GDM1 (cell line): ENCODE measurements at places on chromosomes 3 and 15.

DNA sequence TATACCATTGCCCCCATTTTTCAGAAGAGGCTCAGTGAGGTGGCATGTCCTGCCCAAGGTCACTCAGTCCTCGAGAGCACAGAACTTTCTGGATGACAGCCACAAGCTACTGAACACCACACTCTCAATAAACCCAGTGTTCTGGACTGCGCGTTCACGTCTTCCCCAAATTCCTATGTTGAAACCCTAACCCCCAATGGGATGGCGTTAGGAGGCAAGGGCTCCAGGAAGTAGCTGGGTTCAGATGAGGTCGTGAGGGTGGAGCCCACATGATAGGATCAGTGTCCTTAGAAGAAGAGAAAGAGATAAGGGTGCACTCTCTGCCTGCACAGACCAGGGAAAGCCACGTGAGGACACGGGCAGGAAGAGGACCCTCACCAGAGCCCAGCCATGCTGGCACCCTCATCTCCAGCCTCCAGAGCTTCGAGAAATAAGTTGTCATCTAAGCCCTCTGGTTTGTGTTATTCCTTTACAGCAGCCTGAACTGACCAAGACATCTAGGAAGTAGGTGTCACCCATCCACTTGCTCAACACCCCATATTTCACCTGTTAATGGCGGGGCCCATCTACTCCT is 324.0 kb downstream of the UACA start:
- no peak for DNase-seq

- peak; percentile 15 for DNase-seq
Observed at GRCh38 chr15:90233387-90234095, at the start of gene CIB1. TSS of gene CIB1 (minus strand) at chr15:90233941. CDS start at chr15:90233885, 56 bp downstream.

GRCh38 chr15:62115847-62116246 is 49.1 kb downstream of the C2CD4A start:
- DNase-seq, result no peak

DNA sequence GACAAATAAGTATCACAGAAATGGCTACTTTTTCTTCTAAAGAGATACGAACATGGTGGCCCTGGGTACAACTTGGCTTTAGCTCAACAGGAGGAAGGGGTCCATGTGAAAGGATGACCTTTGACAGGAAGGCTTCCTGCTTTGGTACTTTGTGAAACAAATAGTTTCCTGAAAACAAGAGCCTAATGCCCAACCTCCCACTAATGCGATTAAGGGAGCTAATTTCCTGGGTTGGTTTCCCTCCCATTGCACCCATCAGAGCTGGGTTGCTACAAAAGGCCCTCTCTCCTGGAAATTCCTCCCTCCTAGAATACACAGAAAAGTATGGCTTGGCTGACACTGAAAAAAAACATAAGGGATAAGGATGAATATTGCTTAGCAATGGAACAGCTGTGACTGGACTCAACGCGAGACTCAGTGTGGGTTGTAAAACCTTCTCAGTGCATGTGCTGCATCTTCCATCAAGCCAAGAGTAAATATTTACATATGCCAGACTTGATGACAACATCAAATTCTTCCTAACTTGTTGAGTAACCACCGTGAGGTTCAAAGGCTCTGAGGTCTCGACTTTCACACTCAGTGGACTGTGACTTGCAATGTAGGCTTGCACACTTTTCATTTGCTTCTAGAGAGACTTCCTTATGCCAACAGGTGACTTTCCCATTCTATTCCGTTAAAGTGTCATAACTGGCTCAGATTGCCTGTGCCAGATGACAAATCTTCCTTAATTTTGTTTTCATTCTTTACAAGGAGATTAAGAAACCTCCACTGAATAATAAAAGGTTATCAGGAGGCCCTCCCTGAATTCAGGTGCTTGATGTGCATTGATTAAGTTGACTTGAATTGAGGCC is 60.1 kb downstream of the ADAMTS9 start:
- no peak for DNase-seq

DNA sequence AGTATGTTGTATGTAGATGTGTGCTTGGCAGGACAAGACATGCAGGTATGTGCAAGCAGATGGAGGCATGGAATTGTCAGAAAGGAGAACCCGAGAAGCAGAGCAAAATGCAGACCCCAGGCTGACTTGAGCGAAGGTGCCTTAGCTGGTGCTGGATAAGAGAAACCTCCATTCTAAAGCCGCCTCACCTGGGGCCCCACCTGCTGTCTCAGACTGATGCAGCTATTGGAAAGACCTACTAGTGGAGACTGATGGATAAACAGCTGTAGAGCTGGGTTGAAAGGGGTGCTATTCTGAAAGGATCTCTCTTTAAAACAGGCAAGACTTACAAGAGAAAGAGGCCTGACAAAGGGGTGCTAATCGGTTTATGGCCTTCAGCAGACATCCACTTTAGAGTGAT is 86.2 kb downstream of the EPHB1 start:
- no peak for DNase-seq

- DNase-seq, result peak; percentile 14
Observed at GRCh38 chr15:37289109-37289765, 188.9 kb upstream of the MEIS2 start.

DNA sequence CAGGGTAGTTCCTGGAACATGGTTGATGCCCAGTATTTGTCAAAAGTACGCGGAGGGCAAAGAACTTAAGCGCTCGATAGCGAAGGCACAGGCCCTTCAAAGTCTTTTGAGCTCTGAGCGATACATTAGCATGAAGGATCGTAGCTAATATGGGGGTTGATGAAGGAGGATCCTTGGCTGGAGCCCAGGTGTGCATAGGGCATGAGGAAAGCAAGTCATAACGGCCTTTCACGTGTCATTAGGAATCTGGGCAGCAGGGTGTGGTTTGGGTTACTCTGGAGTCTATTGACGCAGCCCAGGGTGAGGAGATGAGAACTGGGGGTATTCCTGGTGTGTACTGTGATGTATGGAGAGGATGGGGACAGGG is 31.7 kb downstream of the SPINK8 start:
- DNase-seq, result no peak

GRCh38 chr3:143510601-143511000 is 337.7 kb downstream of the SLC9A9 start:
- no peak for DNase-seq

GRCh38 chr3:102225407-102226132 is 209.2 kb upstream of the ZPLD1 start:
- peak; percentile 24 for DNase-seq

GRCh38 chr3:171129827-171130226 is 103.3 kb upstream of the SLC2A2 start:
- no peak for DNase-seq

DNA sequence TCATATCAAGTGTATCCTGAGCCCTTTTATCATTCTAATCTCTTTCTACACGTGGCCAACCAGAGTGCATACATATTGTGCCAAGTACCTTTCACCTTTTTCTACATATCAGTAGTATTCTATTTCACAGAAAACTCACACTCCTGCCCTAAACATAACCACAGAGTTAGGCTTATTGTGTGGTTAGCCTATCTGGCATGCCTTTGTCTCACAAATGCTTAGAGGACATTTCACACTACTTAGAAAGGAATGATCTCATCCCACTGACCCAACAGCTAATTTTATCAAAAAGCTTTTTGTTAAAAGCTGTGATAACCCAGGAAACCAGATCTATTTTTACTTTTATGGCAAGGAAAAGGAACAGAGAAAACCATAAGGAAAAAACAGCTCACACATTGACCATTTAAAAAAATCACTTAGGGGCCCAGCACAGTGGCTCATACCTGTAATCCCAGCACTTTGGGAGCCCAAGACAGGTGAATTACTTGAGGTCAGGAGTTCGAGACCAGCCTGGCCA is 17.8 kb upstream of the MAP4 start:
- no peak for DNase-seq

- DNase-seq, result no peak
Observed at GRCh38 chr3:148319161-148319915, 378.4 kb upstream of the AGTR1 start.

- no peak for DNase-seq
Observed at GRCh38 chr3:139491027-139491700, 14.8 kb upstream of the RBP2 start.

GRCh38 chr3:30776186-30776815 is 118.2 kb downstream of the GADL1 start:
- no peak for DNase-seq

DNA sequence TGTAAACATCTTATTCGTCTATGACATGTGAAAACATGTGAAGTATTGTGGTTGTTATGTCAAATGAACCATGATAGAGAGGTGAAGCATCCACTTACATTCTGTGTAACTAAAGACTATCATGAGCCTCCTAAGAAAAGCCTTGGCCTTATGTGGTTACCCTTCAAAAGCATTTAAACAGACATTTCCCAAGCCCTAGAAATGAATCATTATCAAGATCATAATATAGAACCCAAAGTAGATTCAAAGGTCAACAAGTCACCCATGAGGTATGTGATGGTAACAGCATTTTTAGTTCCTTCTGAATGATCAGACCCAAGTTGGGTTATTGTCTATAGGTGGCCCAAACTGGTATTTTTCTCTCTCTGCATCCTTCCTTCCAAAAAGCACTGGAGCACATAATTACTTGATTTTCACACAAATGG is 408.0 kb downstream of the TBL1XR1 start:
- no peak for DNase-seq

- DNase-seq, result no peak
Observed at GRCh38 chr15:78879517-78880241, 7.0 kb downstream of the MORF4L1 start.
